Substantia nigra (tissue), 51 donors: ENCODE measurements at places on chromosomes 7 and 10.

DNA sequence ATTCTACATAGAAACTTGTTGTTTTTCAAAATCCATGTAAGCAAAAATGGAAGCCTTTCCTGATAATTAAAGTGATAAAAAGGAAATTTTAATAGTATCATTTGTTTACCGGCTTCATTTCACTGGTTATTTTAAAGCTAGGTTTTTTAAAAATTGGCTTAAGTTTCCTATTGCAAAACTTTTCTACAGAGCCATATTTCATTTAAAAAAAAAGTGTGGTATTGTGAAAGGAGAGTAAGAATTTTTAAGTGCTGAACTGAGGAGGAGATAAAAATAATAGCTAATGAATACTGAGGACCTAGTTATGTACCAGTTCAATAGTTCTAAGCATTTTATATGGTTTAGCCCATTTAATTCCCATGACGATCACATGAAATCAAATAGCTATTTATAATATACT is 172.2 kb upstream of the COL1A2 start:
- no peak for DNase-seq

DNA sequence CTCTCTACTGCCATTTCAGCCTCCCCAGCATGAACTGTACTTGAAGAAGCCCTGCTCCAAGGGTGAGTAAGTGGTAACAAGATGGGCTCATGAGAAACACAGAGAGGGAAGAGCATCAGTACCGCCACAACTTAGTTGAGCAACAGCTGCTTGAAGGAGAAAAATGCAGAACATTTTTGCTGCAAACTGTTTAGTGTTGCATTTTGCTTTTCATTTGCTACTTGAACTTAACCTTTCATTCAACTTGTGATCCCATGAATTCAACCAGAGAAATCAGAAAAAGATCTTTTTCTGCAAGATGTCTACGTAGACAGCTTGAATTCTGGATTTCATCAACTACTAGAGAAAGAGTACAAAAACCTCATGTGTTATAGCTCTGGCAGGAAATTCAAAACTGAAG is 40.7 kb downstream of the ANK3 start:
- no peak for DNase-seq

DNA sequence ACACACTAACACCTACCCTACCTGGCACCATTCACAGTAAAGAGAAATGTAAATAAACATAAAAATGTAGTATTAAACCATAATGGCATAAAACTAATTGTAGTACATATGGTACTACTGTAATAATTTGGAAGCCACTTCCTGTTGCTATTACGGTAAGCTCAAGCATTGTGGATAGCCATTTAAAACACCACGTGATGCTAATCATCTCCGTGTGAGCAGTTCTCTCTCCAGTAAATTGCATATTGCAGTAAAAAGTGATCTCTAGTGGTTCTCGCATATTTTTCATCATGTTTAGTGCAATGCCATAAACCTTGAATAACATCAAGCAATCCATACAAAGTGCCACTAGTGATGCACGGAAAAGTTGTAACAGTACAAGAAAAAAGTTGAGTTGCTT is 75.4 kb downstream of the CFTR start:
- no peak for DNase-seq

DNA sequence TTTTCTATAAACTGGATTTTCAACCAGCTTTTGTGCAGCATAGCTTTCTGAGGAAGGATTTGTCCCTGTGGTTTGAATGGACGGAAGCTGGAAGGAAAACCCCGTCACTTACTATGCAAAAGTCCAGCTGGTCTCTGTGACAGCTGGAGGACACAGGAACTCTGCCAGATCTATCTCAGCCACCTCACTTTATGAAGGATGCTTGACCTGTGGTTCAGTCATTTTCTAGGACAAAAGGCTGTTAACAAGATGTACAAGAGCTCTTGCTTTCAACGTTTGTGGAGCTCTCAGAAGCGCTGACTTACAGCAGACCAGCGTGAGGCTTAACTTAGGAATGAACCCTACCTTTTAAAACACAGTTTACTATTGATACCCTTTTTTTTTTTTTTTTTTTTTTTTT is 90.8 kb downstream of the CREM start:
- no peak for DNase-seq

DNA sequence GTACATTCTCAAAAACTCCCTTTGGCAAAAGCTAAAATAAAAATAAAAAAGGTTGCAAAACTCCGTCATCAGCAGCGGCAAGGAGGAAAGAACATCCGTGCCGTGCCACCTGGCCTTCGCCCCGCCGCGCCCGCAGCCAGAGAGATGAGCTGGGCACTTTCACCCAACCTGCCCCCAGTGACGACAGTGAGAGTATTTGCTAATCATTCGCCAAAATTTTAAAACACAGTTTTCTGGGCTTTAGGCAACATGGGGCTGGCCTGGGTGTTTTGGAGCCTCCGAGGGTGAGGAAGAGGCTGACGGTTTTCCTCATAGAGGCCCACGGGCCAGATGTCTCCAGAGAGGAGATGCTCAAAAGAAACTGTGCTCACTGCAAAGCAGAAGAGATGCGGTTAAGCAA is 128.2 kb downstream of the PRKAG2 start:
- DNase-seq = no peak
